Stimulated activated CD4-positive, alpha-beta T cell treated with anti-CD3 and anti-CD28 coated beads, Interleukin-1b, Interleukin-23, amount 100 ng/mL, for 1 hour (primary cell): ENCODE measurements at places on chromosomes 2 and 18.

DNA sequence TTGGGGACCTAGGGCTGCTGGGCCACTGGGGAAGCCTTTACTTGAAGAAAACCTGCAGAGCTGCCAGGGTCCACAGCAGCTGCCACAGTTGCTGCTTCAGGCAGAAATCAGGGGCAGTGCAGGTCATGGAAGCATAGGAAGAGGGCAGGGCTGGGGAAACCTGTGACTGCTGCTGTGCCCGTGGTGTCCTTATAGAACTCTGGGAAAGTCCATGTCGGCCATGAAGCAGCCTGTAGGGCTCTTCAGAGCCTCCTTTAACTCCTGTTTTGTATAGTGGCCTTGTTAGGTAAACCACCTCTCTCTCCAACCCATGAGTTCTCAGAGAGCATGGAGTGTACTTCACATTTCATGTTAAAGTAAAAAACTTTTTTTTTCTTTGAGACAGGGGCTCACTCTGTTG is 62.1 kb downstream of the SMAD4 start:
- DNase-seq: no peak

- DNase-seq: no peak
Observed at GRCh38 chr2:183998797-183999190, 599.5 kb upstream of the ZNF804A start.

GRCh38 chr2:75655861-75656260 is 9.3 kb downstream of the MRPL19 start:
- DNase-seq: no peak

DNA sequence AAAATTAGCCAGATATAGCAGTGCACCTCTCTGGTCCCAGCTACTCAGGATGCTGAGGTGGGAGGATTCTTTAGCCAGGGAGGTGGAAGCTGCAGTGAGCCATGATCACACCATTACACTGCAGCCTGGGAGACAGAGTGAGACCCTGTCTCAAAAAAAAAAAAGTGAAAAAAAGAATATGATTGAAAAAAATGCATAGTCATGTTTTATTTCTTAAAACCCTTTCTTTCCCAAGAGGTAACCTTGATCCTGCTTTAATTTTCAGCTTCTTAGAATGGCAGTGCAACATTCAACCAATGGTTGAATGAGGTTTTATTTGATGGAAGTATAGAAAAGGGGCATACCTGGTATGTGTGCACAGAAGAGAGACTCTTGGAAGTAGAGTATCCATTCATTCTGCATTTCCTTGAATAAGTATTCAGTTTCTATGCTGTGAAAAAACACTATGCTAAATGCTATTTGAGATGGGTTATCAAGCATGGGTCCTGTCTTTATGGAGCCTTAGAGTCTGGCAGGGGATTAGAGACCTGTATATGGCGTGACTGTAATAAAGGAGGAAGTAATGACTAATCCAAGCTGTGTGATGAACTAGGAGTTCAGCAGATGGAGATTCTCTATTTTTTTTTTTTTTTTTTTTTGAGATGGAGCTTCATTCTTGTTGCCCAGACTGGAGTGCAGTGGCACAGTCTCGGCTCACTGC is 146.3 kb downstream of the WDSUB1 start:
- no peak for DNase-seq

DNA sequence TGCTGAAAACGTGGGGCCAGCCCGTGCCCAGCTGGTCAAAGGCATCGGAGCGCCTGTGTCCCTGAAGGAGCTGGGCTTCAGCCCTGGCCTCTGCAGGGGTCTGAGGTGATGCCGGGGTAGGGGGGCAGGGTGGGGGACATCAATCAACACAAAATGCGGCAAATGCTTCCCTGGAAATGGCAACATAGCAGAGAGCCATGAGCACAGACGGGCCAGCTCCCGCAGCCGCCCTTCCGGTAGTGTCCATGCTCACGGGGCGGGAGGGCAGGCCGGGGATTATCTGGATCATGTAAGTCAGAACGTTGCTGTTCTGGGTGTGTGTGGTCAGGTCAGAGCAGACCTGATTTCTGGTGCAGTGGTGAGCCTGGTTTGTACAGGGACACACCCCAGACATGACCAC is 56.5 kb upstream of the TWIST2 start:
- DNase-seq: no peak

GRCh38 chr2:64987001-64987955 is 1.9 kb upstream of the SLC1A4 start:
- no peak for DNase-seq

DNA sequence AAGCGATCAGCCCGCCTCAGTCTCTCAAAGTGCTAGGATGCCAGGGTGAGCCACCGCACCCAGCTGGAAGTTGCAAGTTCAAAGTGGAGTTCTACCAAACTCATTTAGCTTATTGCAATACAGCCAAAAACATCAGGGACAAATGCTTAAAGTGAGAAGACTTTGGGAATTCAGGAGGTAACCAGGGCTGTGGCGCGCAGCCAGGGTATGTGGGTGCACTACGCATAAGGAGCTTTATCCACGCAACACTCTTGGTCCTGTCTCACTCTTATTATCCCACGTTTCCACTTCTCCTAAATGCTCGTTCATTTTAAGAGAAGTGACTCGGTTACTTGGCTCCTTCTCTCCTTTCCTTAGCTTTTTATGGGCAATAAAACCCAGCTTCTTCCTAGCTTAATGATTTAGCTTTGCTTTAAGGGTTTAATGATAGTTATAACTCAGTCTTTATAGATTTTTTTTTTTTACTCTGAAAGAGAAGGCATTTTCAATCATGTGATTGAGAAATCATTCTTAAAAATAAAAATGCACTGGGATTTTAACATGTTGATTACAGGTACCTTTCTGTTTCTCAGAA is 199.8 kb downstream of the KCNE4 start:
- DNase-seq: no peak

GRCh38 chr2:54691445-54692135 is 31.9 kb upstream of the EML6 start:
- DNase-seq: no peak

DNA sequence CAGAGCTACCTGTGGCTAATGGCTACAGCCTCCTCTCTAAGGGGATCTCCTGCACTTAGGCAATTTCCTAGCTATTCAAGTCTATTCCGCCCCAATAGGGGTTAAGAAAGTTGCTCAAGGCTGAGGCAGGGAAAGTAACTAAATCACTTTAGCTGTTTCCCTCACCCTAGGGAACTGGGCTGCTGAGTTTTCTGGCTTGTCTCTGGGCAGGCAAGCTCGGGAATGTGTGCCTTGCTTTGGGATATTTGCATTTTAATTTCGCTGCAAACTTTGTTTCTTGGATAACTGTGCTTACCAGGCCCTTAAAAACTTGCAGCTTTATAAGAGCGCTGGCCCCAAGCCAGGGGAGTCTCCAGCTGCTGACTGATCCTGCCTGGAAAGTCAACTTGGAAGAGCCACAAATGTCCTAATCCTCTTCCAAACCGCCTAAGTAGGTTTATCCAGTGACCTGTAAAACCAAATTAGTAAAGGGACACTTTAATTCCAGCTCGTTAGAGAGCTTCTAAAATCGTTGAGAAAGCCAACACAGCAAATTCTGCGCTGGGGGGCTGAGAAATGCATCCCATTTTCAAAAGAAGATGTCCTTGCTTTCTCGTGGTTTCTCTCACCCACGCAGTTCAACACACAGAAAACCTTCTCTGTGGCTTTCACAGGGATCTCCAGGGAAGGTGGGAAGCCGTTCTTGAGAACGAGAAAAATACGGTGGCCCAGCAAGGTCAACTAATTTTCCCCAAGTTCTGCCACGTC is 59.5 kb upstream of the SP3 start:
- no peak for DNase-seq

GRCh38 chr2:235876099-235876679 is 292.0 kb downstream of the GBX2 start:
- no peak for DNase-seq

GRCh38 chr2:203225423-203226039 is 13.3 kb upstream of the CYP20A1 start:
- no peak for DNase-seq

GRCh38 chr2:200181755-200182154 is 124.7 kb upstream of the SPATS2L start:
- no peak for DNase-seq

DNA sequence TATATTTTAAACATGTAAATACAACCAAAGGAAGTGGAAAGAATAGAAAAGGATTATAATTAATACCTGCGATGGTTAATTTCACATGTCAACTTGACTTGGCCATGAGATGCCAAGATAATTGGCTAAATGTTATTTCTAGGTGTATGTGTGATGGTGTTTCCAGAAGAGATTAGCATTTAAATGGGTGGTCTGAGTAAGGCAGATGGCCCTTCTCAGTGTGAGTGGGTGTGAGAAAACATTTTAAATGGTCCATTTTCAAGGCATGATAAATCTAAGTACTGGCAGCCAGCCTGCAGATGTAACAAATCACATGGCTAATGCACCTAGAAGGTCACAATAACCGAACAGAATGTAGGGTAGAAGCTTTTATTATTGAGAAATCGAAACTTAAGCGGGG is 99.6 kb upstream of the CDH7 start:
- no peak for DNase-seq

DNA sequence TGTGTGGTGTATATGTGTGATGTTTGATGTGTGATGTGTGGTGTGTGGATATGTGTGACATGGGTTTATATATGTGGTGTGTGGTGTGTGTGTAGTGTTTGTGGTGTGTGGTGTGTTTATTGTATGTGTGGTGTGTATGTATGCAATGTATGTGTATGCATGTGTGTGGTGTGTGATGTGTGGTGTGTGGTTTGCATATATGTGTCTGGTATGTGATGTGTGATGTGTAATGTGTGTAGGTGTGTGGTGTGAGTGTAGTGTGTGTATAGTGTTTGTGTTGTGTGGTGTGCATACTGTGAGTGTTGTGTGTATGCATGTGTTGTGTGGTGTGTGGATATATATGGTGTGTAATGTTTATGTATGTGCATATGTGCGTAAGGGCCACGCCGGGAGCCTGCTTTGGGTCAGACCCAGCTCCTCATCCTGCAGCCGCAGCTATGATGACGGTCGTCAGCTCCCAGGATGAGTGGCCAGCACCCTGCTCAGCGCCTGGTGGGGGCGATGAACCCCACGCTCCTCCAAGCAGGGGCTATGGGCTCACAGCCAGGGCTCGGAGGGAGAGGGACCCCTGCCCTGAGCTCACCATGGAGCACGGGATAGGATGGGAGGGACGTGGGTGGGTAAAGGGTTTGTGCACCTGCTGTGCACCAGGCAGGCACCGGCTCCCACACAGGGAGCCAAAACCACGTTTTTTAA is 331.3 kb downstream of the EIPR1 start:
- DNase-seq: no peak

GRCh38 chr2:30334762-30335363 is 103.5 kb downstream of the LBH start:
- no peak for DNase-seq

GRCh38 chr2:18722101-18722500 is 132.7 kb upstream of the NT5C1B start:
- DNase-seq: no peak

DNA sequence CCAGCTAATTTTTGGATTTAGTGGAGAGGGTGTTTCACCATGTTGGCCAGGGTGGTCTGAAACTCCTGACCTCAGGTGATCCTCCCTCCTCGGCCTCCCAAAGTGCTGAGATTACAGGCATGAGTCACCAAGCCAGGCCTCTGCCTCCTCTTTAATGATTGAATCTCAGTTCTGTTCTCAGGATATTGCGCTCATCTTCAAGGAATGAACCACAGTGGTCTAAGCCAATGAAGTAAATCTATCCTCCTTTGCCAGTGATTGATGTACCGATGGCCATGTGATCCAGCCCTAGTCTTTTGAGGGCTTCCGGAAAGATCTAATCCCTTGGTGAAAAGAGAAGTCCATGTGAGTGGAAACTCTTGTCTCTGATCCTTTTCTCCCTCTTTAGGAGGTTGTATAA is 48.6 kb downstream of the POLE4 start:
- no peak for DNase-seq
